Right kidney (tissue), 9 donors: ENCODE measurements at places on chromosomes 13 and 19.

- DNase-seq = no peak
Observed at GRCh38 chr13:99386911-99387788, 80.0 kb upstream of the GPR183 start.

DNA sequence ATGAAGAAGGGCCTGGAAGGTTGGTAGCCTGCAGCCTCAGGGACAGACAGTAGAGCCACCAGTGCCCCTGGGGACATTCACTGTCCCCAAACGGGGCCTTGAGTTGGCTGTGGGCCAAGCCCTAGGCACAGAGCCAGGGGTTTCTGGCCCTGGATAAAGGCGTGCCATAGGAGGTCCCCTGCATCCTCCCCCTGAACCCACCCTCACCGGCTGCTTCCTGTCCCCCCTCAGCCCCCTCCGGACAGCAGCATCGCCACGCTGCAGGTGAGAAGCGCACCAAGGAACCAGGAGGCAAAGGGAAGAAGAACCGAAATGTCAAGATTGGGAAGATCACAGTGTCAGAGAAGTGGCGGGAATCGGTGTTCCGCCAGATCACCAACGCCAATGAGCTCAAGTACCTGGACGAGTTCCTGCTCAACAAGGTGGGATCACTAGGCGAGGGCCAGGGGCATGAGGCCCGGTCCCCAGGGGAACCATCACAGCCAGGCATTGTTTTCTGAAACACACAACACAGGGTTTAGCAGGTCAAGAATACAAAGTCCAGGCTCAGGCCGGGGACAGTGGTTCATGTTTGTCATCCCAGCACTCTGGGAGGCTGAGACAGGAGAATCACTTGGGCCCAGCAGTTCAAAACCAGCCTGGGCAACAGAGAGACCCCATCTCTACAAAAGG, 14.6 kb upstream of the USE1 start:
- DNase-seq = no peak

GRCh38 chr13:30690282-30691188, 44.8 kb upstream of the ALOX5AP start:
- no peak for DNase-seq

DNA sequence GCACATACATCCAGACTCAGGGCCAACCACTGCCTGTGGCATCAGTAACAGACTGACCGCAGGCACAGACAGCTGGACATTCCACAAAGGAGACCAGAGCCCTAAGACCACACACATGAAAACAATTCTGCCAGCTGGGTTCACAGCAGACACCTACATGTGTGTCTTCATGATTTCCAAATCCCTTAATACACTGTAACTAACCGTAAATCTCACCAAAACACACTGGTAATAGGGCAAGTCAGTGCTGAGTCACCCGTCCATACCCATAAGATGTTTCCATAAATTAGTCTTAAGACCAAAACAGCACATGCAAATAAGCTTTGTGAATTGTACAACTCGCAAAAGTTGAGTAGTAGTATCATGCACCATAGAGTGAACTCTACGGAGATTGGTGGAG, 65.4 kb downstream of the TUBGCP3 start:
- DNase-seq = no peak

- no peak for DNase-seq
Observed at GRCh38 chr13:93778548-93778947, 551.9 kb downstream of the GPC6 start.

GRCh38 chr13:73703606-73704005, 430.6 kb downstream of the KLF12 start:
- no peak for DNase-seq

DNA sequence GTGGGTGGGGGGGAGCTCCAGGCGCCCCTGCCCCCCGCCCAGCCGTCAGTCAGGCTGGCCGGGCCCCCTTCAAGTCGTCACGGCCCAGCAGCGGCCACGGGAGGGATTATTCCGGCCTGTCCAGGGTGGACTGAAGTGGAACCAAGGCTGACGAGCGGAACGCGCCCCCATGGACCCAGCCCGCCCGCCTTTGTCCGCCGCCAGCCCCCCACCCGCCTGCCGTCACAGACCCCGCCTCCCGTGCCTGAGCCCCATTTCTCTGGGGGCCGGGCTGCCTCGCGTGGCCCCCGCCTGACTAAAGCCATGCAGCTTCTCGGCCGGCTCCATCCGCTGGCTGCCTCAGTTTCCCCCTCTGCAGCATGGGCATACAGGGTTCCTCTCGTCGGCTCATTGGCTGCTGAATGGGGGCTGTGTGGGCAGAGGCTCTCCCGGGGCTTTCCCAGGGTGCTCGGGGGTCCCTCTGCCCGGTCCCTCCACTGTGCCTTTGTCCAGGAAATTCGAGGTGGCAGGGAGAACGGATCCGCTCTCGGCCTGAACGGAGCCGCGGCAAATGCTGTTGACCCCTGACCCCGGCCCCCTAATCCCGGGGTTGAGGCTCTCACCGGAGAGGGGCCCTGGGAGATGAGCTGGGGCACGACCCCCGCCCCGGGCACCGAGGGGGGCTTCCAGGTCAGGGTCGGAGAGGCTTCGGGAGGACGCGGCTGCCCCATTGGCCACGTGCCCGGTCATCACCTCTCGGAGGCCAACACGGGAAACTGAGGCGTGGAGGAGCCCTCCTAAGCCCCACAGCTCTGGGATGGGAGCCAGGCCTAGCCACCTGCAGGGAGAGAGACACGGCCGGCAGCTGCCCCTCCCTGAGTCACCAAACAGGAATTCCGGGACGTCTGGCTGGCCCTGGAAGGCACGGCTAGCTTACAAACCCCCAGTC, 27.4 kb downstream of the EFNA2 start:
- no peak for DNase-seq

DNA sequence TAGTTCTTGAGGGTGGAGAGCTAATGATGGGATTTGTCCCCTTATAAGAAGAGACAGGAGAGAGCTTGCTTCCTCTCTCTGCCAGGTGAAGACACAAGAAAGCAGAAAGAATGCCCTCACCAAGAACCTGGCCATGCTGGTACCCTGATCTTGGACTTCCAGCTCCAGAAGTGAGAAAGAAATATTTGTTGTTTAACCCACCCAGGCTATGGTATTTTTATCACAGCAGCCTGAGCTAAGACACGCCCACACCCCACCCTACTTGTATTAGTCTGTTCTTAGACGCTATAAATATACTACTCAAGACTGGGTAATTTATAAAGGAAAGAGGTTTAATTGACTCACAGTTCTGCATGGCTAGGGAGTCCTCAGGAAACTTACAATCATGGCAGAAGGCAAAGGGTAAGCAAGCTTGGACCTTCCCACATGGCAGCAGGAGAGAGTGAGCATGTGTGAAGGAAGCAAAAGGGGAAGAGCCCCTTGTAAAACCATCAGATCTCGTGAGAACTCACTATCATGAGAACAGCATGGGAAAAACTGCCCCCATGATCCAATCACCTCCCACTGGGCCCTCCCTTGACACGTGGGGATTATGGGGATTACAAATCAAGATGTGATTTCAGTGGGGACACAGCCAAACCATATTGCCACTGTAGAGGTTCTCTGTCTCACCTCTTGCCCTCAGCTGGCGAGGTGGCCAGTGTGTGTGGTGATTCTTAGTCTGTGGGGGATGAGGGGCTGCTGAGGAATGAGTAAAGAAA, 57.4 kb upstream of the RCBTB2 start:
- no peak for DNase-seq

DNA sequence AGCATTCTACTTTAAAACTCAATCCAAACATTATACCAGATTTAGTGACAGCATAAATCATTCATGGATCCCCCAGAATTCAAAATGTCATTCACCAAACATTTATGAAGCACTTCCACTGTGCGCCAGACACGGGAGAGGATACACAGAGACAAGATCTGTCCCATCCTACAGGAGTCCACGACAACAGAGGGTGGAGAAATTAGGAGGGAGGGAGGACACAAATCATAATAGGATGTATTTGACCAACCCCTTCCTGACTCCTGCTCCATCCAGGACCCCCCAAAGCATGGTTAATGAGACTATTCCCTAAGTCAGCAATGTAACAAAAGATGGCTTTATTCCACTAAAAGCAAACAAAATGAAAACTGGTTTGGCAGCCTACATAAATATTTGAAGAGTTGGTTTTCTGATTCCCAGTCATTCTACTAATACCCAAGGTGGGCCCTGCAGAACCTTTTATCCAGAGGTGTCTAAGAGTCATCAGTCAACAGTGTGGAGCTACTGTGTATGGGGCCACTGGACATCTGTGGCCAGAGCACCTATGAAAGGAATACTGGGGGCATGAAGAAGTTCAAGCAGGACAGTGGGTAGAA, 62.8 kb upstream of the DOCK9 start:
- DNase-seq = no peak

DNA sequence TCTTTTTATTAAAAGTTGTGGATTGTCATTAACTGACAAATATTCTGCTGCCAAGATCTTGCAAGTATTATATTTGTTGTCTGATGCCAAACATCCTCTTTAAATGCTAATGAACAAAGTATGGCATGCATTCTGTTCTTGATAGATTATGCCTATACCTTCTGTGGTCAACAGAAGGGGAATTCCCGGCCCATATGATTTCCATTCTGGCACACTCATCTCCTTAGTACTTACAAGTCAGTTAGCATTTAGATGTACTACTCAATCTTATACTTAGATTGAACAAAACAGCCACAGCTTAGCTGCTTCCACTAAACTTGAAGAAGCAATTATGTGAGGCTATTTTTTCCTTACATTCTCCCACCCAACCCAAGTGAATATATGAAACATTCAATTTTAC, 246.1 kb upstream of the DACH1 start:
- DNase-seq = no peak

DNA sequence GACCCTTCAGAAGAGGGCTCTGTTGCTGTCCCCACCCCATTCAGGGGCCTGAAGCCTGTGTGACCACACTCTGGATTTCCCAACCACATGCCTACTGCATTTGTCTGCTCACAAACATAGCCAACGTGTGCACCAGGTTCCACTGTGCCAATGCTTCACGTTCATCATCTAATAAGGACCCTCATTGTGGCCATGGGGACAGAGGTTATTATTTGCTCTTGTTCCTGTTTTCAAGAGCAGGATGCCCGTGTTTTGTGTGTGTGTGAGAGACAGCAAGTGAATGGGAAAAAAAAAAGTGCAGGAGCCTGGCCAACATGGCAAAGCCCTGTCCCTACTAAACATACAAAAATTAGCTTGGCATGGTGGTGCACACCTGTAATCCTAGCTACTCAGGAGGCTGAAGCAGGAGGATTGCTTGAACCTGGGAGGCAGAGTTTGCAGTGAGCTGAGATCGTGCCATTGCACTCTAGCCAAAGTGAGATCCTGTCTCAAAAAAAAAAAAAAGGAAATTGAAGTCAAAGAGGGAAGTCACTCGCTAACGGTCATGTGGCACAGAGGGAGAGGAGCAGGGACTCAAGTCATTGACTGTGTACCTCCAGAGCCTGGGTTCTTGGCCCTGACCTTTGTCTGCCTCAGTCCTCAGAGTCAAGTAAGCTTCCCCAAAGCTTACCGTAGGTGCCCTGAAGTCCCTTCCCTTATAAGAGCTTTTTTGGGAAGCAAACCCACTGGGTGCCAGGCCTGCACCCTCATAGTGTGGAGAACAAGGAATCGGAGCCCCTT, 6.9 kb downstream of the B3GNT8 start:
- DNase-seq = no peak

- DNase-seq = no peak
Observed at GRCh38 chr19:42466521-42467182, 23.9 kb upstream of the CXCL17 start.

- DNase-seq = no peak
Observed at GRCh38 chr13:97108530-97108900, 113.6 kb upstream of the MBNL2 start.

DNA sequence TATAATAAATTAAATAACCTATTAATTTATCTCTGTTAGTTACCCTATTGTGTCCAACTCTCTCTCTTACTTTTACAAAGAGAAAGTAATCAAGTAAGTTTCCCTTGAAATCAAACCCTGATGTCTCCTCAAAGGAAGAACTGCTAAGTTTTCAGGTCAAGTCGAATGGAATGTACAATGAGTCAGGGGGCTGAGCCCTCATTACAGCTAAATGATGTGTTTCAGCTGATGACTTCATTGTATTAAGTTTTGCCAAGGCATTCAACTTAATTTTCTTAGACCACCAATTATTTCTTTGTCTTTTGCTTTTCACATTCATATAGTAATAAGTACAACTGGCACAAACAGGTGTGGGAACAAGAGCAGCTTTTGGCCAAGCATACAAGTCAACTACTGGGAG, 54.7 kb upstream of the DCT start:
- DNase-seq = no peak

GRCh38 chr13:42393573-42394360, 121.8 kb downstream of the AKAP11 start:
- DNase-seq = no peak

DNA sequence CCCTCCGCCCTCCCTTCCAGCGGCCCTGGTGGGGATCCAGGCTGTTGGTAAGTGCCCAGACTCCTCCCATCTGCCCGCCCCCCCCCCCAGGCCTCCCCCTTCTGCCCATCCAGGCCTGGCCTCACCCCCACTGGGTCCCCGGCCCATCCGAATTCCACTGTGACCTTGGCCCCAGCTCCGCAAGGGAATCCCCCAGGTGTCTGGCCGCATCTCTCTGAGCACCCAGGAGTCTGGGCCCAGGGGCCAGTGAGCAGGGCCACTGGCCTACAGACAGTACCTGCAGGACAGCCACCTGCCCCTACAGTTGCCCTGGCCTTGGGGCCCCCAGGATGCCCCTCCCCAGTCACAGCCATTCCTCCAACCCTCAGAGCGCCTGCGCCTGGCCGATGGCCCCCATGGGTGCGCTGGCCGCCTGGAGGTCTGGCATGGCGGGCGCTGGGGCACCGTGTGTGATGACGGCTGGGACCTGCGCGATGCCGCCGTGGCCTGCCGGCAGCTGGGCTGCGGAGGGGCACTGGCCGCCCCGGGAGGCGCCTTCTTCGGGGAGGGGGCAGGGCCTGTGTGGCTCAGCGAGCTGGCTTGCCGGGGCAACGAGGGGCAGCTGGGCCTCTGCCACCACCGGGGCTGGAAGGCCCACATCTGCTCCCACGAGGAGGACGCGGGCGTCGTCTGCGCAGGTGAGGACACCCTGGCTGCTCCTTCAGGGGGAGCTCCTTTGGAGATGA, 912 bp downstream of the SSC5D start:
- DNase-seq = peak; percentile 33

- no peak for DNase-seq
Observed at GRCh38 chr13:110185696-110186095, 121.3 kb downstream of the COL4A1 start.

- DNase-seq = no peak
Observed at GRCh38 chr13:100508996-100509395, 79.6 kb downstream of the GGACT start.
